ENCODE measurements at places on chromosomes 16 and 17.

DNA sequence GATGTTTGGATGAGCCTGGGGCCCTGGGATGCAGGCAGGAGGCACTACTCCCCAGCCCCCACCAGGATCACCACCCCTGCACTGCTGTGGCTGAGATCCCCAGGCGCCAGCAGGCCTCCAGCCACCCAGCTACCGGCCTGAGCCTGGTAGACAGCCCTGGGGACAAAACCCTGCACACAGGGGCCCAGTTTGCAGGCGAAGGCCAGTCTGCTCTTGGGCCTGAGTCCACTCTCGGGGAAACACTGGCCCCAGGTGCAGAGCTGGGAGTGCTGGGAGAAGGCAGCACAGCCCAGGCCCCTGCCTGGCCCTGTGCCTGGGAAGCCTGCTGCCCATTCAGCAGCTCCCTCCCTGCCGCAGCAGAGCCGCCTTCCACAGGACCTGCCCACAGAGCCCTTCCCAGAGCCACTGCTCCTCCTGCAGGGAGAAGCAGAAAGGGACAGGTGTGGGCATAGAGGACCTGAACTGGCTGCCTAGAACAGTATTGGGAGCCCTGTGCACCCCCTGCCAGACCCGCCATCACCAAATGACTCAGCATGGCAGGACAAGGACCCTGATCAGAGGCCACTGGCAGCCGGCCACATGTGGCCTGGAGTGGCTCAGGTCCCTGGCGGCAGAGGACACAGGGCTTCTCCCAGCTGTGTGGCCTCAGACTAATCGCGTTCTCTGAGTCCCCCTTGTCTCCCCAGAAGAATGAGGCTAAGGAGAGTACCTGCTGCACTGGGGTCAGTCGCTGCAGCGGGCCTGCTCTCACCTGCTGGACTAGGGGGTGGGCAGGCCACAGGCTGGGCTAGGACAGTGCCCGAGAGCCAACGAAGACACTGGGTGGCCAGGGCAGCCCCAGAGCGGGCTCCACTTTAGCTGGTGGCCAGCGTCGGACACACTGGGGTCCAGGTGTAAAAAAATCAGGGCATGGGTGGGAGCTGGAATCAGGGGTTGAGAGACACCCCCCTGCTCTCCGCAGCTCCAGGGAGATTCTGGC is 10.7 kb downstream of the MSRB1 start:
- DNase-seq, result no peak

GRCh38 chr17:61253937-61254574 is 145.6 kb upstream of the TBX2 start:
- no peak for DNase-seq

DNA sequence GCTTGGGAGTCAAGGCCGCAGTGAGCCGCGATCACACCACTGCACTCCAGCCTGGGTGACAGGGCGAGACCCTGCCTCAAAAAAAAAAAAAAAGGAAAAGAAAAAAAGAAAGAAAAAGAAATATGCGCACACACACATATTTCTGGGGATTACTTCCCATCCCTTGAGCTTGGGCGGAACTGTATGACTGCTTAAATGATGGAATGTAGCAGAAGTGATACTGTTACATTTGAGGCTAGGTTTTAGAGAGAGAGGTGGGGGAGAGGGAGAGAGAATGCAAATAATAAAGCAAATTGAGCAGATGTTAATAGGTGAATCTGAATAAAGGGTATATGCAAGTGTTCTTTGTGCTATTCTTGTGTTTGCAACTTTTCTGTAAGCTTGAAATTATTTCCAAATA is 12.0 kb upstream of the USP32 start:
- no peak for DNase-seq

- DNase-seq, result no peak
Measured at GRCh38 chr16:81729451-81729850, 49.6 kb upstream of the PLCG2 start.

DNA sequence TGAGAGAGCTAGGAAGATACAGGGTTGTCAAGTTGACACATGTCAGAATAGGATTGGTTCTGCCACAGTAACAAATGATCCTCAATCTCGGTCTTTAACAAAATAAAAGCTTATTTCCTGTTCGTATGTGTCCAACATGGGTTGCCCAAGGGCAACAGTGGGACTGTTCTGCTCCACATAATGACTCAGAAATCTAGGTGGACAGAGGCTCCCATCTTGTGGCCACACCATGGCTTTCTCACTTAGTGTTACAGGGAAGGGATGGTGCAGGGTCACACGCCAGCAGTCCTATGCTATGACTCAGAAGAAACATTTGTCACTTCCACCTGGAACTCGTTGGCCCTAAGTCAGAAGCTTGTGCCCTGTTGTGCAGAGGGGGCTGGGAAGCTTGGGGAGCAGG is 364.9 kb downstream of the SNX29 start:
- no peak for DNase-seq

DNA sequence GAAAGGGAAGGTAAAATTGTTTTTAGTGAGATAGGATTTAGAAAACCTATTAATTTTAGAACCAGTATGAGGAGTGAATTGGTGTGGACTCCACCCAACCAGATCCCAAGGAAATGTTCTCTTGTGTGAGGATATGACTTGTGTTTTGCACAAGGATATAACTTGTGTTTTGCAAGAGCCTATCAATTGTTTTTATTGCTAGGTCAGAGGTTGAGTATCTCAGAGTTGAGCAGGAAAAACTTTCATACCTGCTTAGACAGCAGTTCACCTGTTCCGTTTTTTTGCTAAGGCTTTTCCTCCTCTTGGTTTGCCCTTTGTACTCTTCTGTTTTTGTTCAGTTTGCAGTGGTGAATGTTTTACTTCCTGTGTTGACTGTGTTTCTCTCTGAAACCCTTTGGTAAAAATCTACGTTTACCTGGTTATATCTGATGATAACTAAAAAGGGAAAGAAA is 5.1 kb downstream of the NBR1 start:
- no peak for DNase-seq

Data from activated naive CD4-positive, alpha-beta T cell treated with Interleukin-2 at 50 U/mL for 16 hours (primary cell).